ENCODE measurements at places on chromosomes 7 and 10. TPM values are rescaled to one million over a fixed set of nuclear protein-coding genes. Genes with fewer than 3 reads are reported as not detected.

The OPALIN gene
- not detected for total RNA-seq

The ANKRD26 gene
- 15.0 TPM for total RNA-seq

The PRSS37 gene
- not detected for total RNA-seq

The SP4 gene
- total RNA-seq = 8.7 TPM
